ENCODE measurements at places on chromosomes 6 and 20. TPM values are rescaled to one million over a fixed set of nuclear protein-coding genes. Genes with fewer than 3 reads are reported as not detected.

GRCh38 chr6:36912030-36912454 is 26.3 kb downstream of the C6orf89 start:
- no peak for DNase-seq

Gene RHAG
- polyA plus RNA-seq = 0.47 TPM

DNA sequence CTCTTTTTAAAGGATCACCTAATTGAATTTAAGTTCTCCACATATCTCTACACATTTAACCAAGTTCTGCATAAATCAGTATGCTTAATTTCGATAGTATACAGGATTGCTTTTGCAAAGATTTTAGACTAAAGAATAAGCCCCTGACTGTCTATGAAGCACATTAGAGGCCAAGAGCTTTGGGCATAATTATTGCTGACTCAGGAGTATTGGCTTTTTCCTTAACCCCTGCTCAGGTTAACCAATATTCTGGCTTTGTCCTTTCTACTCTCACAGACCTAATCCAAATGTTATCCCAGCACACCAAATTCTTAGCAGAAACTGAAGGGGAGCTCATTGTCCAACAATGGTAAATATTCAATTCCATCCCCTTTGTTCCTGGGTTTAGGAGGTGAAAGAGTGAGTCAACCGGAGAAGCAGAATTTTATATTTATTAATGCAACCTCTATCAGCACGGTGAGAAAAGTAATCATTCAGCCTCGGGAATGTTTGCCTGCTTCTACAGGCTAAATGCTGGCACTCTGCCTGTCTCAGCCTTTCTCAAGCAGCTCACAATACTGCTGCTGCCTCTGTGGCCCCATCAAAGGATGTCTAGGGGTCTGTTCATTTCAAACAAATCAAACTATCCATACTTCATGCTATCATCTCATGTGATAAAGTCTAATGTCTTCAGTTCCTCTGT is 125.0 kb downstream of the SIM1 start:
- DNase-seq = no peak

GRCh38 chr6:39812853-39813533 is 20.8 kb downstream of the DAAM2 start:
- no peak for DNase-seq

Gene ZSCAN23
- 17.8 TPM for polyA plus RNA-seq

GRCh38 chr20:1467355-1468116 is 887 bp upstream of the NSFL1C start:
- DNase-seq = no peak

Gene SPATA2
- polyA plus RNA-seq = 8.8 TPM

Gene DOK5
- polyA plus RNA-seq = 8.5 TPM

DNA sequence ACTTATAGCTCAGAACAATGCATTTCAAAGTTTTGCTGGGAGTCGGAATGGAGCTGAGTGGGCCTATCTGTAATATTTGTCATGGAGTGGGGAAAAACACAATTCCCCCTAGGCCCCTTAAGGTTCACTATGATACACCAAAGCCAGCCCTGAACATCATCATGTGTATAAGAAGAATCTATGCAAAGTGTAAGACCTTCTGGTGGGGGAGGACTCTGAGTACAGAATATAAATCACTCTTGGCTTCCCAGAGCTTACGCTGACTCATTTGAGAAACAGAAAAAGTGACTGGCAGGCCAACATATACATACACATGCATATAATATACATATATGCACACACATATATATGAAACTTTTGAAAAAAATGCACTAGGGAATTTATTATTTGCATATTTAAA is 54.1 kb upstream of the UBR2 start:
- no peak for DNase-seq

- no peak for DNase-seq
These were observed 4.3 kb downstream of the ILRUN start for GRCh38 chr6:34692280-34692679.

Gene MOG
- polyA plus RNA-seq = not detected

DNA sequence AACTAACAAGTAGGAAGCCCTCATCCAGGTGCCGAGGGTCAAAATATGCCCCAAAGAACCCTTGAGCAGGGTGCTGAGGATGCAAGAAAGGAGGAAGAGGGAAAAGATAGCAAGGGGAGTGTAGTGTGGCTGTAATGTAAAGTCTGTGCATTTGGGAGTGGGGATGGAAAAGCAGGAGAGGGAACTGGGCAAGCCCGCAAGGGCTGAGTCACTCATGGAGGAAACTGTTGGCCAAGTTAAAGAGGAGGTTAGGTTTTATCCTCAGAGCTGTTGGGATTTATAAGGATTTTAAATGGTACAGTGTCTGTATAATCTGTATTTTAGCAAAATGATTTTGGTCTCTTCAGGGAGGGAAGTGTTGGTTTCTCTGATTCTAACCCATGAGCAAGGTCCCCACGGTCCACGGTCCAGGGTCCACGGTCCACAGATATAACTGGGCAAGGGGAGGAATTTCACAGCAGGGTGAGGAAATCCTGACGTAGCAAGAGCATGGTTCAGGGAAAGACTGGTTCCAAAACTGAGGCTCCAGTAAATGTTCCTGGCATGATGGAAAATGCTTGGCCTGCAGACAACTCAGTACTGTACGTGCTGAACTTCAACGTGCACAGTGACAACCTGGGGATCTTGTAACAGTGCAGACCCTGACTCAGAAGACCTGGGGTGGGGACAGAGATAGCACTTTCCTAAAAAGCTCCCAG is 759.8 kb downstream of the PTPRT start:
- DNase-seq = no peak

Gene SLC32A1
- 2.2 TPM for polyA plus RNA-seq

Gene MAPK13
- polyA plus RNA-seq = 23.9 TPM

DNA sequence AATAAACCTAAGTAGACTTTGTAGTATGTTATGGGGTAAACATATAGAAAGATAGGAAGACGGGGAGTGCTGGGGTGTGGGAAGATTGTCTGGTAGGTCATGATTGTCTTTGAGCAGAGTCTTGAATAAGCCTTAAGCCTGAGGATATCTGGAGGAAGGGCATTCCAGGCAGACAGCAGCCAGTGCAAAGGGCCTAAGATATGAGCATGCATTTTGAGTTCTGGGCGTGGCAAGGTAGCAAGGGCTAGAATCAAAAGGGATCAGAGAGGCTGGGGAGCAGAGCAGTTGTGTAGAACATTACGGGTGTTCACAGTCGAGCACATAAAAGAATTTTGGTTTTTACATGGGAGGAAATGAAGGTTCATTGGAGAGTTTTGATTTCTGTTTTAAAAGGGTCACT is 14.3 kb downstream of the BICRAL start:
- no peak for DNase-seq

DNA sequence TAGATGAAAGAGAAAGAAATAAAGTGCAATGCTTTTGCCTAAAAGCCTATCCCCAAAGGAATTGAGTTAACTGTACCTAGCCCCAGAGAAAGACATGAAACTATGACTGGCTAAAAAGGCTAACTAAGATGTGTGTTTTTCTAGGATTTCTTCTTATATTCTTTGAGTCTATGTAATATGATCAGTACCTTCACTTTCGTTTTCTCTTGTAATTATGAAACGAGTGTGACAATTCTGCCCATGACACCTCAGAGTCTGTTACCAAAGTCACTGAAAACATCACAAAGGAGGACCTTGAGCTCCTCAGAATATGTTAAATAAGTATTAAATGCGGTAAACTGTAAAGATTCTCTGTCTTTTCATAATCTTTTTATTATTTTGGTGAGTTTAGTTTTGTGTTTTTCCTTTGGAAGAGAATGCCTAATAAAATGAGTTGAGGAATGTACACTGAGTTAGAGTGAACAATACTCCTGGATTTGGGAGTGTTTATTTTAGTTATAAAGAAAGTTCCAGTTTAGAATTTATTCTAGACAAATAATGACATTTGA is 141.3 kb downstream of the FUT9 start:
- DNase-seq = no peak

- DNase-seq = no peak
These were observed 265.3 kb downstream of the UST start for GRCh38 chr6:149012040-149012545.

Gene AFG1L
- 8.0 TPM for polyA plus RNA-seq

Gene SLA2
- polyA plus RNA-seq = 0.37 TPM

- DNase-seq = no peak
These were observed 220.4 kb upstream of the ZNF217 start for GRCh38 chr20:53814060-53814459.

DNA sequence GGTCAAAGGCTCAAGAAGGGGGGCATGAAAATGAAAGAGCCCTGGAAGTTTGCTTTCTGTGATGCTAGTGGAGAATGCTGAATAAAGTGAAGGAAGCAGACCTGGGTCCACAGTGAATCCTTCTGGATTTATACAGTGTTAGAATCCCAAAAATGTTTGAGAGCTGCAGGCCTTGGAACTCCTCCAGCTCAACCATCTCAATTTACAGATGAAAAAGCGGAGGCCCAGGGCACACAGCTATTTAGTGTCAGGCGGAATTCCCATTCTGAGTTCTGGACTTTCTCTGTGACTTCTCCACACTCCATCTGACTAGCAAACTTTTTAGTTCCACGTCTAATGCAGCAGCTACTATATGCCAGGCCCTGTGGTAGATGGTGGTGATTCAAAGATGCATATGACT is 1.5 kb upstream of the PRSS35 start:
- DNase-seq = no peak
